ENCODE measurements at places on chromosomes 7 and 10.

DNA sequence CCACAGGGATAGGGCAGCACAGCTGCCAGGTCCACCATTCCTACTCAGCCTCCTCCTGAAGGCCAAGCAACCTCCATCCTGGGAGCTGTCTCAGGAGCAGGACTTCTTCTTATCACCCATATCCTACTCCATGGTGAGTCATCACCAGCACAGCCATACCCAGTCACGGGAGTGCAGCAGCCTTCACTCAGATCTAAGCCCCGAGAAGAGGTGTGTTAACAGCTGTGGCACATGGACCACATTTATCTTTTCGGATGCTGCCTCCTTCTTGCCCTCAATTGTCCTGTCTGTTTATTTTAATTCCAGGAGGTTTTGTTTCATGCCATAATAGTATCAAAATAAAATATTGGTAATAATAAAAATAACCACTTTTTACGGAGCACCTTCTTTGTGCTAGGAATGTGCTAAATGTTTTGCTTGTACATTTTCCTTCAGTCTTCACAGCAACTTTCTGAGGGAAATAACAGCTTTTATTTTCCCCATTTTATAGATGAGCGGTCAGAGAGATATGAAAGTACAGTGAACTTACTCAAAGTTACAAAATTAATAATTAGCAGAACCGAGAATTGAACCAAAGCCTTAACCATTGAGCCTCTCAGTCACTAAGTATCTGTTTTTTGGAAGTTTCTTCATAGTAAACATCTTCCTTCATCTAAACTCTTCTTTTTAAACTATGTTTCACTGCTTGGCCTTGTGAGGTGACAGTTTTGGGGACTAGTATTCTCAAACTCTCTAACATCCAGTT is 2.5 kb upstream of the KEL start:
- no peak for DNase-seq

- DNase-seq: no peak
Measured at GRCh38 chr10:89789188-89789877, 87.9 kb downstream of the KIF20B start.

GRCh38 chr10:13529714-13529973 is 830 bp upstream of the BEND7 start:
- no peak for DNase-seq

DNA sequence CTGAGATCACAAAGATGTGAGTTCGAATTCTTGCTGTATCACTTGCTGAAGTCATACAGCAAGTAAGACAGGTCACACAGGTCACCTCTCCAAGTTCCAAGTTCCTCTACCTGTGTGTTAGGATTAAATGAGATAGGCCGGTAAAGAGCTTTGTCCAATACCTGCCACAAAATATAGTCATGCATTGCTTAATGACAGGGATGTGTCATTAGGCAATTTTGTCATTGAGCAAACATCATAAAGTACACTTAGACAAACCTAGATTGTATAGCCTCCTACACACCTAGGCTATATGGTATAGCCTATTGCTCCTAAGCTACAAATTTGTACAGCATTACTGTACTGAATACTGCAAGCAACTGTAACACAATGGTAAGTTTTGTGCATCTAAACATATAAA is 469.4 kb downstream of the KCNMA1 start:
- DNase-seq: no peak

- DNase-seq: no peak
Measured at GRCh38 chr10:127983344-127984100, 76.6 kb downstream of the PTPRE start.

- DNase-seq: no peak
Measured at GRCh38 chr7:111388912-111389311, 173.4 kb downstream of the IMMP2L start.

DNA sequence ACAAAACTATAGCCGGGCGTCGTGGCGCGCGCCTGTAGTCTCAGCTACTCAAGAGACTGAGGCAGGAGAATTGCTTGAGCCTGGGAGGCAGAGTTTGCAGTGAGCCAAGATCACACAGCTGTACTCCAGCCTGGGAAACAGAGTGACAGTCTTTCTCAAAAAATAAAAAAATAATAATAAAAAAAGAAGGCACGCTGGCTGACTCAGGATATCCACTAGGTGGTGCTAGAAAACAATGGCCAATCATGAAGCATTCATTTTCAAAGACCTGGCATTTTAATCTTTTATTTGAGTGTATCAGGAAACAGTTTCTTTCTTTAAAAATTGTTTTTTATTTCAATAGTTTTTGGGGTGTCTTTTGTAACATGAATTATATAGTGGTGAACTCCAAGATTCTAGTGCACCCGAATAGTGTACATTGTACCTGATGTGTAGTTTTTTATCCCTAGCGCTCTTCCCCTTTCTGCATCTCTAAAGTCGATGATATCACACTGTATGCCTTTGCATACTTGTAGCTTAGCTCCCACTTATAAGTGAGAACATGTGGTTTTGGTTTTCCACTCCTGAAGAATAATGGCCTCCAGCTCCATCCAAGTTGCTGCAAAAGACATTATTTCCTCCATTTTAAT is 88.6 kb downstream of the LYZL1 start:
- DNase-seq: no peak

DNA sequence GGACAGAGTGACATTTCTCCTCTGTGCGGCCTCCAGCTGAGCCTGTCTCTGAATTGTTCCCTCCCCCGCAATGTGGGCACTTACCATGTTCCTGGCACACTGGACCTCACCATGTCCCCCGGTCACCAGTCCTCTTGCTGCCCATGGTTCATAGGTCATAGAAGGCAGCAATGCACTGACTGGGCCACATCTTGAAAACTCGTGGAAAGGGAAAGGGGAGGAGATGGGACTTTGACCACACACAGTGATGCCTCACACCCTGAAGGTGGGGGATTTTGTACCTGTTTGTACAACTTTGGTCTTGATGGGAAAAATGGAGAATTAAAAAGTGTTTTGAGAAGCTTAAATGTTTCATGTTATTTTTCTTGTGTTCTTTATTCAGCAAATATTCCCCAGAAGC is 61.7 kb upstream of the LRGUK start:
- DNase-seq: no peak

DNA sequence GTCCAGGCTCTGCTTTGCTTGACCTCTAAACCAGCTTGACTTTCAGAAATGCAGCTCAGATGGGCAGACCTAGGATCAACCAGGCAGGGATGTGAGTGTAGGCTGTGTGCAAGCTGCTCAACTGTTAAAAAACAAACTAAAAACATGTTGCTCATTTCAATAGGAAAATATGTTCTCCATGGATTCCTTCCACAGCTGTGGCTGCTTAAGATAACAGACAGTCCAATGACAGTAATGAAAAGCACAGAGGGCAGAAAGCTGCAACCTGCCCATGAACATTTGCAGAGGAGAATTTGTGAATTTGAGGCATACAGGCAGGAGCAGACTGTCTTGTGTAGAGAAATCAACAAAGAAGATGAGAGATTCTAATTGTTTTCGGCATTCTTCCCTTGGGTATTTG is 534.2 kb downstream of the CCSER2 start:
- no peak for DNase-seq

DNA sequence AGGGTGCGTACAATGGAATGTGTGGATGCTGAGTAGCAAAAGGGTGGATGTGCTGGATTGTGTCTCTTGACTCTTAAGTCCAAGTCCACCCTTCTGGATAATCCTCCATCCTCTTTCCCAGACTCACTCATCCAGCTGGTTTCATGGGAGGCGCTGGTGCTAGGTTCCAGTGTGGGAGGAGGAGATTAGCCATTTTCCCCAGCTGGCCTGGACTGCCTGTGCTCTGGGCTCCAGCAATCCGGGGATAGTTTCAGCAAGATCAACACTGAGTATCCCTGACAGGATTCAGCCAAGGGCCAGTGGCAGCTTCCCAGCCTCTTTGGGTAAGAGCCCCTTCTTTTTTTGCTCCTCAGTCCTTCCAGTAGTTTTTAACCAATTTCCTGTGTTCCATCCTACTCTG is 21.6 kb upstream of the TRIL start:
- DNase-seq: no peak

GRCh38 chr10:10798102-10798863 is 219.4 kb upstream of the CELF2 start:
- peak; percentile 50 for DNase-seq

GRCh38 chr10:30491204-30491915 is 57.4 kb downstream of the MAP3K8 start:
- DNase-seq: no peak

DNA sequence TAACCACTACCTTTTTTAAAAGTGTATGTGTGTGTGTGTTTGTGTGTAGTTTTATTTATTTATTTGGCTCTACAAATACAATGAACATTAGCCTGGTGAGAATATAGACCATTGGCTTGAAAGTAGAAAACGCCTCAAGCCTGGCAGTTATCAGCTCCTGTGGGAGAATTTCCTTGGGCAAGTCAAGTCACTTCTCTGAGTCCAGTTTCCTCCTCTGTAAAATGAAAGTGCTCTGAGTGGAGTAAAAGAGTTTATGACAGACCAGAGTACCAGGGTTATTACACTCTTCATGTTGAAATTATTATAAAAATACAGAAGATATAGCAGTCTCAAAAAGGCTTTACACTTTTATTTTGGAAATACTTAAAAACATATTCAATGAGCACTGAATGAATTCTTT is 10.1 kb upstream of the RHOBTB1 start:
- no peak for DNase-seq

- DNase-seq: peak; percentile 76
Measured at GRCh38 chr7:150955519-150956394, 22.4 kb downstream of the KCNH2 start.

DNA sequence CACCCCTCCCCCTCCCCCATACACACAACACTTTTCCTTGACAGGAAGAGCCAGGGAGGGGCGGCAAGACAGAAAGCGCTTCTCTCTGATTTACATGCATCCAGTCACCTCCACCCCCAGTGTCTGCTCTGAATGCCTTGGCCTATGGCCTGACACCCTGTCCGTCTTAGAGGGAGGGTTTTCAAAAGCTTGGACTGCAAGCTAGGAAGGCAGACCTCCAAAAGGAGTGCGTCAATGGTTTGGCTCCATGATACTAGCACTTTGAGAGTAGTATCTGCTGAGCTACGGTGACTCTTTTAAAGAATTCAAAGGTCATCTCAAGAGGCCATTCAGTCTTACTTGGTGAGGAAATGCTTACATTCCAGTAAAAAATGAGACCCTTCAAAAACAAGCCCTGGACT is 20.3 kb upstream of the PAX2 start:
- DNase-seq: peak; percentile 49

GRCh38 chr7:455110-455928 is 64.3 kb downstream of the PDGFA start:
- DNase-seq: no peak

GRCh38 chr10:2611603-2612002 is 455.7 kb upstream of the PFKP start:
- DNase-seq: no peak

DNA sequence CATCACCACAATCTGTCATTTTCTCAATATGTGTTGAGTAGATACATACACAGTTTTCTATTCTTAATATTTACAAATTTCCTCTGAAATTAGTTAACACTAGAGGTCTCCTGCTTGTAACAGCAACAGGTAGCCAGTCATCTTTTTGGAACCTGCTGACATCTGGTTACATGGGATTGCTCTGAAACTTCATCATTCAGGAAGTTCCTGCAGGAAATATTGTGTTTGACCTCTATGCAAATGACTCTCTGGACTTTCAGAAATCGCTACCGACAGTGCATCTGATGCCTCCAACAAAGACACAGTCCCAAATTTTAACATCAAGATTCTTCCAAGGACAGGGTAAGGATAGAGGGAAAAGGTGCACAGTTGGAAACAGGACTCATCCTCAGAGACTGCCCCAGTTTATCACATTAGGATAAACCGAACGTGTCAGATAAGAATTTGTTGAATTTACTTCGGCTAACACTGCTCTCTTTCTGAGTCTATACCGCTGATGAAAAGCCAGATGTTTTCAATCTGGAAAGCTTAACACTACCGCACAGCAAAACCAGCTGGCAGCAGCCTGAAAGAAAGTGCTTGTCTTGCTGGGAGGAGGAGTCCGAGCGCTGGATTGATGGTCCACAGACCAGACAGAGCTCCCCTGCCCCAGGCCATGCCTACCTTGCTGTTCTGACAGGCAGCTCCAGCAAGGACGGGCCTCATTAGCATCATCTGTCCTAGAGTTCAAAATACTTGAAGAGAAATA is 633.4 kb downstream of the PARD3 start:
- peak; percentile 63 for DNase-seq

DNA sequence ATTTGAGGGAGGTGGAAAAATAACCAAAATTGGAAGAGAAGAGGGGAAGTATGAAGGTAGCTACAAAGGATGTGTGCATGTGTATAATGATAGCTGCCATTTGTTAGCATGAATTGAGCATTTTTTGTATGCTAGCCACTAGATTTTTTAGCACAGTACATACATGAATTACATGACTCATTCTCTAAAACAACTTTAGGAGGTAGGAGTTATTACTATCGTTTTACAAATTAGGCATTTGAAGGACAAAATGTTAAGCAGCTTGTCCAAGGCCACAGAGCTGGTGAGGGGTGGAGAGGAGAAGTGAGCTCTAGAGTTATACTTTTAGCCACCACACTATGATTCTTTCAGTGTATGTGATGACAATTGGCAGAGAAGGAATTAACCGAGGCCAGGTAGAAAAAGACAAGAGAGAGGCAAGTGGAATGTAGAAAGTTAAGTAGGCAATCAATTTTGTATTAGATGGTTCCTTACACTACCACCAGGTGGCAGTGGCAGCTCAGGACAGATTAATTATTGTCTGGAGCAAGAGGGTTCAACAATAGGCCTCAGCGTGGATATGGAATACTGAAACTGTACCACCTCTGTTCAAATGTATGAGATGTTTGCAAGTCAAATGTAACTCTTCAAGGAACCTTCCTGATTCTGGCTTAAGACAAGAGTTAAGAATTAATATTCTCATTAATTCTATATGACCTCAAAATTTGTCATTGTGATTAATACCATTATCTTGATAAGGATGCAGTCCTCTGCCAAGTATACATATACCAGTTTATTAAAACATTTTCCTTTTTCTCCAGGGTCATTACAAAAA is 128.0 kb downstream of the MBL2 start:
- peak; percentile 52 for DNase-seq

DNA sequence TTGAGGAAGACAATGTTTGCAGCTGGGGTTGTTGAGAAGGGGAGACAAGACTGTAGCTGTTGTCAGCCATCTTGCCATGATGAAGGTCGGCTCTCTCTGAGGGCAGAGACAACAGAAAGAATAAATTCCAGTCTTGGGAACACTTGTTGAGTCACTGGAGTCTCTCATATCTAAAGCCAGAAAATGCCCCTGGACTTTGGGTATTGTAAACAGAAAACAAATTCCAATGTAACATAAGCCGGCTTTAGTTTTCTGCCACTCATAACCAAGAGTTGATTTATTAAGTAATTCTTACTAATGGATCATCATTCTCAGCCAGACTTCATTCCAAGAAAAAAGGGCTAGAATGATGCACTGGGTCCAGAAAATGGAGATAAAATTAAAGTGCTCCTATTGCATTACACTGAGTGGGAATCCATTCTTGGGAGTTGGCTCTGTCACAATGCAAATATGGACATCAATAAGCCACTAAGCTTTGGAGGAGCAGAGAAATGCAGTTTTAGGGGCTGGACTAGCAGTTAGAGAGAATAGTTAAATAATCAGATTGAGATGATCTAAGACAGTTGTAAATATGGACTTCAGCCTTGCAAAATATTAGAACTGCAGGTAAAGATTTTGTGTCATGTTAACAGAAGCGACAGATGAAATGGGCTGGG is 78.9 kb downstream of the ADAM12 start:
- peak; percentile 3 for DNase-seq

Data from ecto neural progenitor cell (in vitro differentiated cells).